ENCODE measurements at places on chromosomes 4 and X. TPM values are rescaled to one million over a fixed set of nuclear protein-coding genes. Genes with fewer than 3 reads are reported as not detected.
A peak's percentile ranks its signal among the peaks of the same experiment; 100 is the strongest.

Gene MND1
- 1.5 TPM for total RNA-seq

- no peak for DNase-seq
Measured at GRCh38 chr4:122252584-122252983, 100.5 kb downstream of the BLTP1 start.

- DNase-seq, result no peak
Measured at GRCh38 chrX:149504226-149504914, 736 bp downstream of the IDS start.

DNA sequence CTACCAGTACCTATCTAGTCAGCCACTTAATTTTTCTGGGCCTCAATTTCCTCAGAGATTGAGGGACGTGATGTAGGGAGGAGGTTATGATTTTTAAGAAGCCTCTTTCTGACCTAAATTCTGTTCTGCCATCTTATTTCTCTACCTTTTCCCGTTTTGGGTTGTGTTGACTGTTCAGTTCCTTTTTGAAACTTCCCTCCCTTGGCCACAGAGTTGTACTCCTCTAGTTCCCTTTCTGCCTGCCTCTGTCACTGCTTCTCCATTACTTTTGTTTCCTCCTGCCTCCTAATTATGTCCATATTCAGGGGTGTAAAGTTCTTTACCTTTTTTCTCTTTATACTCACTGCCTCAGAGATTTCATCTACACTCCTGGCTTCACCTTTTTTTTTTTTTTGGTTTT lies 25.4 kb downstream of the CLCN5 start:
- no peak for DNase-seq

DNA sequence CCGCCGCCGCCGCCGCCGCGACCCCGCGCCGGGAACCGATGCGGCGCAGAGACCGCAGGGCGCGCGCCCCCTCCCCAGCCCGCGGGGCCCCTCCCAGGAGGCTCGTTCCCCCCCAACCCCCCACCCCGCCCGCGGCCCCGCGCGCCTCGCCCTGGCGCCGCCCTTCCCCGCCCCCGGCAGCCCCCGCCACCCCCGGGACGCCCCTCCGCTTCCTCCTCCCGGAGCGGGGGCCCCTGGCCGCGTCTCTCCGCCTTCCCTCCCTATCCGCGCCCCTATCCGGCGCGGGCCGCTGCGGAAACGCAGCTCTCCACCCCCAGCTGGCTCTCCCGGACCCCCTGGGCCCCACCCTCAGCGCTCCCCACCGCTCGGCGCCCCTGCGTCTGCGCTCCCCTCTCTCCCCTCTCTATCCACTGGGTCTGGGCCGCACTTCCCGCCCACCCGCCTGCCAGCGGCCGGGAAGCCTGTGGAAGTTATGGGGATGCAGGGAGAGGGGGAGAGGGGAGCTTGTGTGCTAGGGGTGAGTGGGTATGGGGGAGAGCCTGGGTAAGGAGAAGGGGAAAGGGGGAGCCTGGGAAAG lies at the start of gene TMEM271:
Gene TMEM271, minus strand, starts transcription at position 51 of the 577 bp plus-strand sequence. CDS start 233 bp downstream, outside the sequence.
- DNase-seq, result no peak

DNA sequence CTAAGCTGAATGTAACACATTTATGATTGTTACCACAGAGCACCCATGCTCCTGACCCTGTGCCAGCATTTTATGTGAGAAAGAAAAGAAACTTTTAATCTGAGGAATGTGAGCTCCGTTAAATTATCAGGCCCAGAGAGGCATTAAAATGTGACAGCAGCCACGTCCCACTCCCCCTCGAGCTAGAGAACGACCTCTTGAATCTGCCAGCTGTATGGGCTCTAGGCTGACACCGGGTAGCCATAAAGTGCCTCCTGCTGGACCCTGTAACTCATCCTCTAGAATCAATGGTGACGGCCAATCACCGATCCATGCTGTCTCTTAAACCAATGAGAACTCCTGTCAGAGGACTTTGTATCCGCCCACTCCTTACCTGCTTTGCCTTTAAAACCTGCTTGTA lies 110.2 kb upstream of the ADRA2C start:
- no peak for DNase-seq

- DNase-seq, result no peak
Measured at GRCh38 chr4:48095441-48095840, 38.6 kb downstream of the TXK start.

DNA sequence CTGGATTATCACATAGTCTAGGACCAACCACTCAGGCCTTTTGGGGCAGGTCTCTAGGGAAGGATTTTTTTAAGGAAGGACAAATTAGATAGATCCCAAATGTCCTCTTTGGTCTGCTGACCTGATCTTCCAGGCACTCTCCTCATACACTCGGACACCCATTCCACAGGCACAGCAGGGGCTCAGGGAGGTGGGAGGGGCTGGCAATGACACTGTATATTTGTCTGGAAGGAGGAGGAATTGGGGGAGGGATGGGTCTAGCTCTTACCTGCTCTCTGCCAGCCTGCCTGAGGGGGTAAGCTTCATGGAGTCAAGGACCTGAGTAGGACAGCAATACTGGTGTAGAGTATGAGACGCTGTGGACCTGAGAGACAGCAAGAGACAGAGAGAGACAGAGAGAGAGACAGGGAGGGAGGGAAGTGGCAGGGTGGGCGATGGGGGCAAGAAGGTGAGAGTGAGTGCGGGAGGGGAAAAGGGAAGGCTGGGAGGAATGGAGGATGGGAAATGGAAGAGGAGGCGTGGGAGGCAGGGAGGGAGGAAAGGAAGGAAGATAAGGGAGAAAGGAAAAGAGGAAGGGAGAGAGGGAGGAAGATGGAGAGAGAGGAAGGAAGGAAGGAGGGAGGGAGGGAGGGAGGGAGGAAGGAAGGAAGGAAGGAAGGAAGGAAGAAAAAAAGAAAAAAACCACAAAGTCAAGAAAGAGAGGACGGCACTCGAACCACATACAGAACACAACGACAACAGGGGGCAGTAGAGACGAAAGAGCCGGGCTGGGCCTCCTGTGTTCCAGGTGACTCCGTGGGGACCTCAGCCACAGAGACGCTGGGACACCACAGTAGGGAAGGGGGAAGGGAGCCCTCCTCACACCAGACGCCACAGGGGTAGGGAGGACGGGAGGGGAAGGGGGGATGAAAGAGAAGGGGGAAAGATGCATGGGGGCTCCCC lies 1.8 kb downstream of the IQSEC2 start:
- DNase-seq, result no peak

GRCh38 chr4:8028884-8029568 lies 89.4 kb upstream of the AFAP1 start:
- DNase-seq, result no peak

DNA sequence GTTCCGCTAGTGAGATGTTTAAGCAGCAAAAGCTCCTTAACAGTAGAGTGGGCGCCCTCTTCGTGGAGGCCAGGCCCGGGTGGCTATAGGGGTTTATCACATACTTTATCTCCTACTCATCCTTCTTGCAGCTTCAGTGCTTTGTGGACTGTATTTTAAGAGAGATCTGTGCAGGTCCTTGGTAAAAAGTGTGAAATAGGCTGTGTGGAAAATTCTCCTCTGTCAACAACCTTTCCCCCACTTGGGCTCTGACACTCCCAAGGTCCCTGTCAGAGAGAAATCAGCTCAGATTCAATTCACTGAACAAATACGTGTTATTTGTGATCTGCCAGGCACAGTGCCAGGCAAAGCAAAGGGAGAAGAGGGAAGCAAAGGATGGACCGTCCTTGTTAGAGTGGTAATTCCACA lies 214.3 kb upstream of the PPARGC1A start:
- peak; percentile 16 for DNase-seq

GRCh38 chr4:94665500-94666404 lies 92.0 kb upstream of the BMPR1B start:
- no peak for DNase-seq

GRCh38 chr4:143207555-143207954 lies 22.8 kb downstream of the USP38 start:
- DNase-seq, result peak; percentile 69

DNA sequence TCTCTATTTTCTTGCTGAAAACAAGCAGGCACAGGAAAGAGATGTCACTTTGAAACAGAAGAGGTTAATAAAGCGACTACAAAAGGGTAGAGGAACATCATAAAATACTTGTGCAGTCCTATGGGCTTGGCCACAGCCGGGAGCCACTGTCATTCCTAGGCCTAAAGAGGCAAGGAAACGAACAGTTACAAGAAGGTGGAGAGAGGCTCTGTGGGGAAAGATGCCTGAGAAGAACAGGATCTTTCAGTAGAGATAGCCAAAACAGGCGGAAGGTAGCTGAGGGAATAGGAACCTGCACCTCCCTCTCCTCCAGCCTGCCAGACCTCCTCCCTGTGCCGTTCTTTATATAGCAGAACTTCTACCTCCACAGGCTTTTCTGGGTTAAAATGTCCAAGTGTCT lies 57.4 kb upstream of the ARSJ start:
- no peak for DNase-seq

Gene ARMCX5
- total RNA-seq, result 35.7 TPM

GRCh38 chr4:145881576-145881975 lies 57.0 kb downstream of the ZNF827 start:
- DNase-seq, result no peak

DNA sequence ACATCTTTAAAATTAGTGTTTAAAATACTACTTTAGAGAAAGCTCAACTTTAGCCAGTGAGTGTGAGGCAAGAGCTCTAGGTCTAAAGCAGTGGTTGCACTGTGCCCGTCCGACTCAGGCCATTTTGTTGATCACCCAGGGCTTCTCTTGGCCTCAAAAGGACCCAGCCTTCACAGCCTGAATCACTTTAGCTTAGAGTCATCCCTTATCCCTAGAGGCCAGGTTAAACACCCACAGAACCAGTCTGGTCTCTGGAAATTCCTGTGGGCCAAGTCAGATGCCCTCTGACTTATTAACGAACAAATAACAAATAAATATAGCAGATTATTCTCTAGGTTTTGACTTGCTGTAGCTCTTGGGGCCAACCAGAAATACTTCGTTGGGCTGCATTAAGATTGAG lies 102.3 kb downstream of the WWC2 start:
- DNase-seq, result no peak

Gene RAB33A
- 0.67 TPM for total RNA-seq

Gene RBM46
- not detected for total RNA-seq

All from lung (tissue), 17 donors.